ENCODE measurements at places on chromosomes 7 and 10.
A peak's percentile ranks its signal among the peaks of the same experiment; 100 is the strongest.

DNA sequence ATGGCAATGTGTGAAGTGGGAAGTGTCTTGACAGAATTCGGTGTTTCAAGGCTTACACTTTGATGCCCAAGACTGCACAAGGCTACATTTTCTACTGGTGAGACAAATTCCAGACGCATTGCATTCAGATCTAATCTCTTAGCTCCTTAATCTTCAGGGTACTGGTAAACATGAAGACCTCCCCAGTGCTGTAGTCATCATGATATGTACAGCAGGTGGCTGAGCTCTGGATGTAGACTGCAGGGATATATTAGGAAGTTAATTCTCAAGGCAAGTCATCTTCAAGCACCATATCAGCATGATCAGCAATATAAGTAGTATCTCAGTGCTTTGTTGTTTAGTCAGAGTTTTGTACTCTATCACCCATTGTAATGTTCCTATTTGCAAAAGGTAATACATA, 61.8 kb downstream of the IKZF1 start:
- DNase-seq = no peak

DNA sequence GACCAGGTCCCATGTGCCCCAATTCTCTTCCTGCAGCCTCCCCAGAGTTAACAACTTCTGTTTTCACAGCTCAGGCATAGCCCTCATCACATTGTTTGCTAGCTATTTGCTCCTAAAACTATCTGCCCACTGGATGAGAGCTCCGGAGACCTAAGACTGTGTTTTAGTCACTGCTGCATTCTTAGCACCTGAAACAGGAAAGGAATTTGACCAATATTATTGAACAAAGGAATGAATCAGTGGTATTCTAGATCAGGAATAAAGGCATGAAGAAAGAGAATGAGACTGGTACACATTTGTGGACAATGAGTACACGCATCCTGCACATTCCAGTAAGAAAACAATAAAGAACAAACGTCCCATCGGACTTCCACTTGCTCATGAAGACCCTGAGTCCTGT, 54.8 kb downstream of the PPP1R17 start:
- DNase-seq = no peak

- no peak for DNase-seq
Observed at GRCh38 chr7:137519181-137519691, 175.7 kb upstream of the PTN start.

DNA sequence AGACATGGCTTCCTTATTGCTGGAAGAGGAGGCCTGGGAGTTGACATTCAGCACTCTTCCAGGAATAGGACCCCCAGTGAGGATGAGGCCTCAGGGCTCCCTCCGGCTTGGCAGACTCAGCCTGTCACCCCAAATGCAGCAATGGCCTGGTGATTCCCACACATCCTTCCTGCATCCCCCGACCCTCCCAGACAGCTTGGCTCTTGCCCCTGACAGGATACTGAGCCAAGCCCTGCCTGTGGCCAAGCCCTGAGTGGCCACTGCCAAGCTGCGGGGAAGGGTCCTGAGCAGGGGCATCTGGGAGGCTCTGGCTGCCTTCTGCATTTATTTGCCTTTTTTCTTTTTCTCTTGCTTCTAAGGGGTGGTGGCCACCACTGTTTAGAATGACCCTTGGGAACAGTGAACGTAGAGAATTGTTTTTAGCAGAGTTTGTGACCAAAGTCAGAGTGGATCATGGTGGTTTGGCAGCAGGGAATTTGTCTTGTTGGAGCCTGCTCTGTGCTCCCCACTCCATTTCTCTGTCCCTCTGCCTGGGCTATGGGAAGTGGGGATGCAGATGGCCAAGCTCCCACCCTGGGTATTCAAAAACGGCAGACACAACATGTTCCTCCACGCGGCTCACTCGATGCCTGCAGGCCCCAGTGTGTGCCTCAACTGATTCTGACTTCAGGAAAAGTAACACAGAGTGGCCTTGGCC, 4.3 kb downstream of the PGAM2 start:
- DNase-seq = no peak

DNA sequence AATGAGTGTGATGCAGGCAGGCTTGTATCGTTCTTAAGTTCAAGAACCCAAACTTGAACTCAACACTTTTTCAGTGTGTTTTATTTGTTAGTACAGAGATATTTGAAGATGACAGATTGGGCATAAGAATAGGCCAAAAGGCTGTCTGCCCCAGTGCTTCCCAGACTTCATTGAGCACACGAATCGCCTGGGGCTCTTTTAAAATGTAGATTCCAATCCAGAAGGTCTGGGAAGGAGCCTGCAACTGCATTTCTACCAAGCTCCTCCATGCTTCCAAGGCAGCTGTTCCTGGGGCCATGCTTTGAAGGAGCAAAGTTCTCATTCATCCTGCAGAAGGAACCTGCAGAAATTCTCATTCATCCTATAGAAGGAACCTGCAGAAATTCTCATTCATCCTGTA, 114.5 kb upstream of the INSYN2A start:
- no peak for DNase-seq

GRCh38 chr10:70714951-70715350, 42.6 kb downstream of the ADAMTS14 start:
- DNase-seq = no peak

GRCh38 chr10:32104181-32104580, 48.0 kb upstream of the KIF5B start:
- no peak for DNase-seq

DNA sequence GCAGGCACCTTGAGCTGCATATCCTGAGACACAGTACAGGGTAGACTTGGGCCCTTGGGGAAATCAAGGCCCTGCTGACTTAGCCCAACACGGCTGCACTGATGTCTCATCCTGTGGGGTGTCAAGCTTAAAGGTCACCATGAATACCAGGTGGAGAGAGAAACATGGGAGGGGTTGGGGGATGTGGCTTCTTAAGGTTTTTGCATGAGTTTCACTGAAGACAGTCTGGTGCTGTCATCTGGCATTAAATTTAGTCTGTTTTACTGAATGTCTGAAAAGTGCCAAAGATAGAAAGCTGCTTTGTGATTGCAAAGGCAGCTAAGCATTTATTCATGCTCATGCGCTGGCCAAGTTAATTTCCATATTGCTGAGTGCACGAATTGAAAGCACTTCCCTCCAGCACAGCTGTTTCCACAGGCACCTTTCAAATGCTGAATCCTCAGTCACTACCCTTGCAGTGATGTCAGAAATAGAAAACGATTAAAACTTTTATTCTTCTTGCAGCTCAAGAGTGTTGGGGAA, 102.1 kb downstream of the OSBPL3 start:
- no peak for DNase-seq

- no peak for DNase-seq
Observed at GRCh38 chr10:64040781-64041180, 519.6 kb downstream of the REEP3 start.

GRCh38 chr7:47704936-47705335, 123.0 kb upstream of the TNS3 start:
- no peak for DNase-seq

- no peak for DNase-seq
Observed at GRCh38 chr7:31437250-31437865, 76.5 kb upstream of the ITPRID1 start.

DNA sequence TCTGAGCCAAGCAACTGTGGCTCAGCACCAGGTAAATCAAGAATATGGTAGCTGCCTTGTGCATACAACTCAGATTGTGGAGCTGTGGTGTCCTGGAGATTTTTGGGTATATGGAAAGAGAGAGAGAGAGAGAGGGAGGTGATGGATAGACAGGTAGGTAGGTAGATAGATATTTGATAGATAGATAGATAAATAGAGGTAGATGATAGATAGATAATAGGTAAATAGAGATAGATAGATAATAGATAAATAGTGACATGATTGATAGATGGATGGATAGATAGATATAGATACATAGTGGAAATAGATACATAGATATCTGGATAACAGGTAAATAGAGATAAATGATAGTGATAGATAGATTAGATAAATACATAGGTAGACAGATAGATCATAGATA, 206.3 kb downstream of the KLF6 start:
- DNase-seq = no peak

- no peak for DNase-seq
Observed at GRCh38 chr7:37420946-37421695, 27.5 kb downstream of the ELMO1 start.

DNA sequence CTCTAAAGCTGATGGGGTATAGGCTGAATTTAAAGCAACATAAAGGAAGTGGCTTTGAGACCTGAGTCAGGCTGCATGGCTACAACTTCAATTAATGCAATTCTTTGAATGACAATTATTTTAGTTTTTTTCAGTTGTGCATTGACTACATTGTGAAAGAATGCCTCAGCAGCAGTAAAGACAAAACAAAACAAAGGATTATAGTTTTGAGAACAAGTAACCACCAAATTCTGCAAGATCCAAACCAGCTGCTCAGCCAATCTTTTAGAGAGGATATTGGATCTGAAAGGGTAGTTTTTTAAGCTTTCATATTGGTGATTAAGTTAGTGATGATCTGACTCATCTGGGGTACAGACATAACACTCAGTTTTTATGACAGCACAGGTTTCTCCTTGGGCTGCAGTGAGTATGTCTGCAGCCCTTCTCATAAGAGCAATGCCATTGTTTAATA, 40.6 kb upstream of the ABCA13 start:
- no peak for DNase-seq

- peak; percentile 11 for DNase-seq
Observed at GRCh38 chr7:75617634-75618234, 121.0 kb downstream of the HIP1 start.

GRCh38 chr10:120530699-120531098, 73.7 kb downstream of the PLPP4 start:
- no peak for DNase-seq

DNA sequence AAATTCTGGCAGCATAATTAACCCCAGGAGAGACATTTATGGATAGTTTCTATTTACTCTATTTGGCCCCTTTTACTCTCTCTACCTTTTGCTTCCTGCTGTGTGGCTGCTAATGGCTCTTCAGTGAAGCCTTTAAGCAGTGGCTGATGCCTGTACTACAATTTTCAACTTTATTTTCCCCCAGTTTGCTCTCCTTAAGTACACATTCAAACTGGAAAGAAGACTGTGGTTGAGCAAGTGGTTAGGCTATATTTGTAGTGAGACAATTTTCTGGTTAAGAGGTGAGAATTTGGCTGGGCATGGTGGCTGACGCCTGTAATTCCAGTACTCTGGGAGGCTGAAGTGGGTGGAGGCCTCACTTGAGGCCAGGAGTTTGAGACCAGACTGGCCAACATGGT, 8.5 kb upstream of the RSBN1L start:
- no peak for DNase-seq

DNA sequence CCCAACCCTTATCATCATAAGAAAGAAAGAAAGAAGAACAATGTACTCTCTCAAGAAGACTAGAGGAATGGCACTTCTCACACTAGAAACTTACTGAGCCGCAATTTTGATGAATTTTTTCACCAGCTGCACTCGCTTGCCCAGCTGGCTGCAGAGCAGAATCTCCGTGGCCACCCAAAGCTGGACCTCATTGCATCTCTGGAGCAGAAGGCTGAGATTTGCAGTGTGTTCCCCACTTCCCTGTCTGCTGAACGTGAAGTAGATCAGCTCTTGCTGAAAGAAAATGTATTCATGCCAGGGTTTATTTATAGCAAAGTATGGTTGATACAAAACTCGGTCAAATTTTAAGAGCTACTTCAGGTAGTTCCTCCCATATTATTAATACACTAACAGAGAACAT, 199.3 kb upstream of the CDCA7L start:
- DNase-seq = no peak

DNA sequence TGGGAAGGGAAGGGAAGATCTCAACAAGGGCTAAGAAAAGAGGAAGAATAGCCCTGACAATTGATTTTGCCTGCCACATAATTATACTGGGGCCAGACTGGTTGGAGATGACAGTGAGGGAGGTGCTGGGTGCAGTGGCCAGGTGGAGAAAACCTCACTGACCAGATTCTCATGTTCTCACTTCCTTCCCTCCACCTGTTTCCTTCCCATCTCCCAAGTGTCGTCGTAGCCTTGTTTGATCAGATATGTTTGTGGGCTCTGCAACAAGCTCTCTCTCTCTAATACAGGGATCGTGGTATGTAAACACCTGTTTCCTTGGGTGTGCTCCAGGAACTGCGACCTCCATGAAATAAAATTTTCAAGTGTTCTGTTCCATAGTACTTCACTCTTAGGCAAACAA, 60.2 kb downstream of the VCL start:
- no peak for DNase-seq

GRCh38 chr7:73515178-73515577, 6.9 kb downstream of the BAZ1B start:
- no peak for DNase-seq

- no peak for DNase-seq
Observed at GRCh38 chr7:110209884-110210283, 881.0 kb upstream of the LRRN3 start.

DNA sequence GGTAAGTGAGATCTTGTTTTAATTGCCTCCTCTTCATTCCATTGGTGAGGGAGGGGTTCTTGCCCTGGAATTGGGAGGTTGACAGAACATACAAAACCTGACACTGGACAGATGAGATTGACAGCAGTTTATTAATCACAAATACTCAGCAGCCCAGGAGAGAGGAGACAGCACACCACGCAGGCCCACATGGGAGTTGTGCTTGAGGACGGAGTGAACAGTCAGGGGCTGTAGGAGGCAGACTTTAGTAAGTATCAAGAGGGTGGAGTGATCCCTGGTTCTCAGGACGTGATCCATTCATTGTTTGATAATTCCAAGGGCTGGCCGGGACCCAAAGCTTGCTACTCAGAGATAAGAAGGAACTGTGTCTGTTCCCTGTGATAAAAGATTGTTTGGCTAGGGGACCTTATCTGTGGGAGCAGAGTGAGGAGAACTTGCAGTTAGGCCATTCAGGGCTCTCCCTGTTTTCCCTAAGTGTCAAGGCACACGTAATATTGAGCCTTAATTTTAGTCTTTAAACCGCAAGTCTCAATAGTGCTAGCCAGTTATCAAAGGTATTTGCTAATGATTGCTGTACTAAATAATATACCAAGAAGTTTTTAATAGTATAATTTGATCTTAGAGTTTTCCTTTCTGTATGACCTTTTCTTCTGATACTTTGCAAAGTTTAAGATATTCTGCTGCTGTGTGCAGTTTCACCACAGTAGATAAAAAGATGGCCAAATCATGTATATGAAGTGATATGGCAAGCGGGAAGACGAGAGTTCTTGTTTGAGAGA, 14.5 kb downstream of the CAPZA2 start:
- no peak for DNase-seq

GRCh38 chr10:131851346-131851745, 49.5 kb upstream of the PPP2R2D start:
- no peak for DNase-seq

DNA sequence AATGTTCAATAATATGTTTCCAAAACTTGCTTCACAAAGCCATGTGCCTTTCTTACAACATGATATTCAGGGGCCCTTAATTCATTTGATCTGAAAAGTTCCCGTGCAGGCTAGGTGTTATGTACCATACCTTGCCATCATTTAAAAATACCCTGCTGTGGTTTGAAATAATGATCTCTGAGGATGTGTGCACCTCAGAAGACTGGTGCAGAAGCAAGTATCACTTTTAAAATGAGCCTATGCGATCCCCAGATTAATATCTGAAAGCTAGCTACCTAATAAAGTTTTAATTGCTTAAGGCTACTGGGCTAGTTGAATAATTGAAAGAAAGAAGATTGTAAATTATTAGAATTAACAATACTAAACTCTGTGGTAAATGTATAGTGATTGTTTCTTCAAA, 262.4 kb downstream of the CDK14 start:
- DNase-seq = no peak
